ENCODE measurements at places on chromosomes 16 and 17. TPM values are rescaled to one million over a fixed set of nuclear protein-coding genes. Genes with fewer than 3 reads are reported as not detected.

Gene MMP15
- 3.2 TPM for total RNA-seq

Gene EFNB3
- 7.0 TPM for total RNA-seq

Gene ABCC11
- total RNA-seq = not detected

Gene BRCA1
- total RNA-seq = 6.3 TPM
